ENCODE measurements at places on chromosomes 6 and 20.

DNA sequence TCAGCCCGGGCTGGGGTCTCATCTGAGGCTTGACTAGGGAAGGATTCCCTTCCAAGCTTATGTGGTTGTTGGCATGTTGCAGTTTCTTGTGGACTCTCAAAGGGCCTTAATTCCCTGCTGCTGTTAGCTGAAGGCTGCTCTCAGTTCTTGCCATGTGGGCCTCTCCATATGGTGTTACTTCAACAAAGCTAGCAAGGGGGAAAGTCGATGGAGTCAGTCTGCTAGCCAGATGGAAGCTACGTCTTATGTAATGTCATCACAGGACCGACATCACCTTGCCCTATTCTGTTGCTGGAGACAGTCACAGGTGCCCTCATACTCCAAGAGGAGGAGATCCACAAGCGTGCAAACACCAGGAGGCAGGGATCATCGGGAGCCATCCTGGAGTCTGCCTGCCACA lies 43.3 kb upstream of the ARMC2 start:
- DNase-seq: no peak

GRCh38 chr20:990293-990959 lies 11.7 kb downstream of the RSPO4 start:
- DNase-seq: no peak

- DNase-seq: no peak
Measured at GRCh38 chr20:10047427-10047826, 12.6 kb downstream of the ANKEF1 start.

DNA sequence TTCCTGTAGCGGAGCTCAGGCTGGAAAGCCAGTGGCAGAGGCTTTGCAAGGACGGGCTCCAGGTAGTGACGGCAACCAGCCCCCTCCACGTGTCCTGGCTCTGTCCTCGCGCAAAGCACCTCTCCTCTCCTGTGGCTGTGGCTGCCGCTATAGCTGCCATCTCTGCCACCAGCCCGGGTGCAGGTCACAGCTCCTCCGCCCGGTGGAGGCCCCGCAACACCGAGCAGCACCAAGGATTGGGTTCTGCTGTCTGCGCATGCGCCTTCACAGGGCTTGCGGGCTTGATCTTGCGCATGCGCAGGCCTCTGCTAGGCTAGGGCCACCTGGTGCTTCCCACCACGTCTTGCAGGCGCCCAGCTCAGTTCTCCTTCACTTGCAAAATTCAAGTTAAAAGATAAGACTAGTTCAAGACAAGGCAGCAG lies 625.4 kb downstream of the QKI start:
- no peak for DNase-seq

GRCh38 chr20:9551808-9552550 lies 37.6 kb downstream of the LAMP5 start:
- DNase-seq: no peak

- DNase-seq: no peak
Measured at GRCh38 chr6:41503827-41504465, 42.2 kb upstream of the FOXP4 start.

DNA sequence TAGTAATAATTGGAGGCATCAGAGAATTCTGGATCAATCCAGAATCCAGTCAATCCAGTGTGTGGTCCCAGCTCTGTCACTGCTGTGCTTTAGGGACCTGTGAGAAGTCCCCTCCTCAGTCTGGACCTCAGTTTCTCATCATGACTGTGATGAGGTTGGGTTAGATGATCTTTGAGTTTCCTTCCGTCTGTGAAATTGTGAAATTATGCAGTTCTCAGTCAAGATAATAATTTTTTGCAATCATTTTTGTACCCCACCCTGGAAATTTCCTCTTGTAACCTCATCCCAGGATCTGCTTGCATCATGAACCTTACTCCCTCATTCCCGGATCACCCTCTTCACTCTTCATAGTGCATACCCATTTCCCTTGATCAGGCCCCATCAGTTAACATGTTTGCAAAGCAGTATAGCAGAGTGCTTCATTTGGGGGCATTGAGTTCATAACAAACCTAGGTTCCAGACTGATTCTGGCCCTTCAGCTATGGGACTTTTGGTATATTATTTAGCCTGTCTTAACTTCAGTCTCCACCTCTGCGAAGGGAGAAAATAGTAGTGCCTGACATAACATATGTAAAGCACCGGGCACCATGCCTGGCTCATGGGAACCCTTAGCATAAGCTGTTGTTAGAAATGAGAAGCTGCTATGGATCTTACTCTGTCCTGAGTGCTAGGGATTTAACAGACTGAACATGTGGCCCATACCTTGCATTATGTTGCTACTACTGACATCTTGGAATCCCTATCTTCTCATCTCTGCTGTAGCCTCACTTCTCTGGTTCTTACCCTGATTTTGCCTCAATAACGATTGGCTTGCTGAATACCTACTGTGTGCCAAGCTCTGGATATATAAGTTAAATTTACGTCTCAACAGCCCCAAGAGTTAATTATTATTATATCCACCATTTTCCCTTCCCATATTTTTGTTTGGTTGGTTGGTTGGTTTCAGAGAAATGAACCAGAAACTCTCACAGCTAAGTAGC lies 1.3 kb downstream of the ZNF76 start:
- no peak for DNase-seq

DNA sequence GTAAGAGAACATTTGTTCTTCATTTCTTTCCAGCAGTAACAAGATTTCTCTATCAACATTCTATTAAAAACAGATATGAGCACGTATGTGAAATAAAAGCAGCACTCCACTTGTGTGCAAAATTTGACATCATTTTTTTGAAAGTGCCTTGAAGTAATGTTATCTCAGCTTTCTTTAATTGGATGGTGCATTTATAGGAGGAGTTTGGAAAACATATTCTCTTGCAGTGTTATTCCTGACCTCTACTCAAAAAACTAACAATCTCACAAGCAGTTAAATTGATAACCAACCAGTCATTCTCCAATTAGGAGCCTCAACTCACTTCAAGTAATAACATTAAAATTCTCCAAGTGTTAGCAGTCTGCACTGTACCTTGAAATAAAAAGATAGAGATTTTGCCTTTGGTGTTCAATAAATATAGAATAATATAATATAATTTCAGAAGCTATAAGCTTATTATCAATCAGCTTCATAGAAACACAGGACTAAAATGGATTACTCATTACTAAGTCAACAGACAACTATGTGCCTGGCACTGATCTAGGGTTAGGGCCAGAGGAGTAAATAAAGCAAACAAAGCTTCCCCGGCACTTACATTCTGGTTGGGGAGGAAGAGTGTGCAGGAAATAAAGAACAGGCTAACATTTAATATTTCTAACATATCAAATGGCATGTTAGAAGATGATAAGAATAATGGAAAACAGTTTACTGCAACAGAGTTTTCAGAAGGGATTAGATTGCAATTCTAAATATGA lies 149.0 kb upstream of the SGK1 start:
- no peak for DNase-seq

DNA sequence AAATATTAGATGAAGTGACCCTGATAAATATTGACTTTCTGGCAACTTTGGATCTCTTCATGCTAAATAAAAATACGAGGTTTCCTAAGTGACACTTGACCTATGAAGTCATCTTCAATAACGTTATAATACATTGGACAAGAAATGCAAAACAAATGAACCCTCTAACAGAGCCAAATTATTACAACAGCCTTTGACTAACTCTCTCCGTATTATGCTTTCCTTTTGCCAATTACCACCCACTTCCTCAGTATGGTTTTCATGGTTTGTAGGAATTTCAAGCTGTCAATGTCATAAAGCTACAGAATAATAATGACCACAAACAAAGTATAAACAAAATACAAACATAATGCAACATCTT lies 210.5 kb downstream of the MOXD1 start:
- DNase-seq: no peak

GRCh38 chr20:46088409-46089166 lies 1.2 kb downstream of the NCOA5 start:
- no peak for DNase-seq

DNA sequence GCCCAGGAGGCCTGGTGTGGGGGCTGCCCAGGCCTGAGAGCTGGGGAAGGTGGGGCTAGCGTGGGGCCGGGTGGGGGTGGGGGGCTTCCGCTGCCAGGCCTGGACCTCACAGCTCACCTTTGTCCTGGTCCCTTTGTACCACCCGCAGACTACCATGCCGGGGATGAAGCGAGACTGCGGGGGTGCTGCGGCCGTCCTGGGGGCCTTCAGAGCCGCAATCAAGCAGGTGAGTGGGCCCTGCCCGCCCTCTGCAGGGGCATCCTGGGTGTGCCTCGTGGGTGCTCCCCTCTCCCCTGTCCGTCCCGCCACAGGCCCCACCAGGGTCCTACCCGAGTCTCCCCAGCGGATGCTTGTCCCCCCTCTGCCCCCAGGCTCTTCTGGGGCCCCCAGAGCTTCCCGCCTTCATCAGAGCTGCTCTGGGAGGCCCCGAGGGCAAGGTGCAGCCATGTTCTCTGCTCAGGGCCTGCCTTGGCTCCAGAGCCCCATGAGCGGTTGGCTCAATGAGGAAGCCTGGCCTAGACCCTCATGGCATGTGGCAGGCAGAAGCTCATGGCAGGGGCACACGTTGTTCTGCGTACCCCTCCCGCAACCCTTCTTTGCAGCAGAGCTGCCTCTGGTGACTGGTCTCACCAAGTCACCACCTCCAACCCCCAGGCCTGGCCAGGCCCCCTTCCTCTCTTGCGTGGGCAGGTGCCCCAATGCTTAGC lies 14.5 kb downstream of the NPEPL1 start:
- DNase-seq: no peak

GRCh38 chr6:107625264-107625663 lies 135.3 kb downstream of the SOBP start:
- DNase-seq: no peak

DNA sequence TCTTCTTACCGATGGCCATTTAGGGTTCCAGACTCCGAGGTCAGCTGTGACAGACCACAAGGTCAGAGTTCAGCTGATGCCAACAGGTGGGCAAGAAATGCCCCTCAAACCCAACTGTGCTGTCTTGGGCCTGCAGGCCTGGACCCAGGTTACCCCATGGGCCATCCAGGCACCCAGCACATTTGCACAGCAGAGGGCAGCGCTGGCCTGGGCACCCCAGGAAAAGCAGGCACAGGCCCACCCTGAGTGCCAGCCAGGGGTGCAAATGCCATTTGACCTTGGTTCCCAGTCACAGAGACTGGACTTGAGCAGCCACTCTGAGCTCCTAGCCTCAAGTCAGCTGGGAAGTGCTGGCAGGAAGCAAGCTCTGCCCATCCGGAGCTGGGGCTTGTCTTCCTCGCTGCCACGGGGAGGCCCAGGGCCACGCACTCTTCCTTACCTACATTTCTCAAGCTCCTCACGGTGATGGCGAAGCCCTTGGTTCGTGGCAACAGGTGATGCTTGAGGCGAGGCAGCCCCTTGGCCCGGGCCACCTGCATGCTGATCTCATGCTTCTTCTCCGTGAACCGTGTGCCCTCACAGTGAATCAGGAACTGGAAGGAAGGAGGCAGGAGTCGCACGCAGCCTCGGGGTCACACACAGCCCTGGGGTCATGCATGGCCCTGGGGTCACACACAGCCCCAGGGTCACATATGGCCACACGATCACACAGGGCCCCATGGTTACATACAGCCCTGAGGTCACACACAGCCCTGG lies 120.8 kb downstream of the AGPAT4 start:
- DNase-seq: no peak

DNA sequence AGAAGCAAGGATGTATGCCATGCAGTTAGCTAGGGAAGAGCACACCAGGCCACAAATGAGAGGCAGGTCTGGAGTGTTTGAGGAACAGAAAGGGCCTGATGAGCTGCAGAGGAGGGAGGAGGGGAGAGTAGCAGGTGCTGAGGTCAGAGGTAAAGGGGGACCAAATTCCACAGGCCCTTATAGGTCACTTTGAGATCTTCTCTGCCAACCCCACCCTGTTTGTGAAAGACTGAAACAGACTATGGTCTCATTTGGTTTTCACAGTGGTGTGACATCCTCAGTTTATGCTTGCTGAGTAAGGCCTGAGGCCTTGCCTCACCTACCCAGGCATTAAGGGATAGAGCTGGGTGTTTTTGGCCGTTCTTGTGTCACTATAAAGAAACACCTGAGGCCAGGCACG lies 187.7 kb upstream of the MYLIP start:
- no peak for DNase-seq

DNA sequence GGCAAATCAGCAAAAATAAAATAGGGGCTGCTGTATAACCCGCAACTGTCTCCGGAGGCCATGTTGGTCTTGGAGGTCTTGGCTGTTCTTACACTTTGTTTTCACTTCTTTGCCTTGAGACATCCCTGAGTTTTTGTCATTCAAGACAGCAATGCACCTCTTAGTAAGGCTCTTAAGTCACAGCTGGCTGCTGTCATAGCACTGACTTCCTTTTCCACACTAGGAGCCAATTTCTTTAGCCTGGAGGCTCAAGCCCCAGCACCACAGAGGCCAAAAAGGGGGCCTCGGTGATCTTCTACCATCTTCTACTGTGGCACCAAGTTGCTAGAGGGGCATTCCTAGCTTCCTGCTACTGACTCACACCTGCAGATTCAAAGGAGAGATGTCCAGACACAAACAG lies 536.3 kb downstream of the CDH26 start:
- no peak for DNase-seq

DNA sequence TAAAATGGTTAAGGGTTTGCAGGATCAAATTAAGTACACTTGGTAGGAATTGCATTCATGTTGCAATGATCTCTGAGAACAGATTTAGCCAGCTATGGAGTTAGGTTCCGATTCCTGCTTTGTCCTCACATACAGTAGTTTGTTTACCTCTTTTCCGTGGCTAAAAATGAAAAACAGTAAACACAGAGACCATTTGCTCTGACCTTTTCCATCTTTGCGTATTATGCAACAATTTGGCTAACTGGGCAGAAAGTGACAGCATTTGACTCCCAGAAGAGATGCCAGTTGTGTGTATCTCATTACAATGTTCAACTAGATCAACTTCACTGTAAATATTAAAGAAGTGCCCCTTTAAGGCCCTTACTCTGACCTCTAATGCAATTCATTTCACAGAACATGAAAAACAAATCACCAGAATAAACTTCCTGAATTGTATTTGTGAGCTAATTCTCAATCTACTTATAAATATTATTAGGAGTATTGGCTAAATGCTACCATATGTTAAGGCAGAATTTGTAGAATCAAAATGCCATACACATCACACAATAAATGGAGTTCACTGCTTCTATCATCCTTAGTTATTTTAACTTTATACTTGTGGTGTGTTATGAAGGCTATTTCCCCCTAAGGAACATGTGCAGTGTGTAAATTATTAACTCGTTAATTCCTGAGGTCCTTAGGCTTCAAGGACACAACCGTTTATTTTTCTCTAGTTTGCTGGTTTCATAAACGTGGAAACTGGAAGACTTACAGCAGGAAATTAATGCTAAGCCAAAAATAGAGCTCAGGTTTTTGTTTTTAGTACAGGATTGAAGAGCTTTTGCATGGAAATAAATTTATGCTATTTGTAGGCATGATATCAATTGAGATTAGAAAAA lies 380.7 kb upstream of the CITED2 start:
- no peak for DNase-seq

GRCh38 chr6:157607317-157608109 lies 215.5 kb upstream of the SNX9 start:
- DNase-seq: no peak

DNA sequence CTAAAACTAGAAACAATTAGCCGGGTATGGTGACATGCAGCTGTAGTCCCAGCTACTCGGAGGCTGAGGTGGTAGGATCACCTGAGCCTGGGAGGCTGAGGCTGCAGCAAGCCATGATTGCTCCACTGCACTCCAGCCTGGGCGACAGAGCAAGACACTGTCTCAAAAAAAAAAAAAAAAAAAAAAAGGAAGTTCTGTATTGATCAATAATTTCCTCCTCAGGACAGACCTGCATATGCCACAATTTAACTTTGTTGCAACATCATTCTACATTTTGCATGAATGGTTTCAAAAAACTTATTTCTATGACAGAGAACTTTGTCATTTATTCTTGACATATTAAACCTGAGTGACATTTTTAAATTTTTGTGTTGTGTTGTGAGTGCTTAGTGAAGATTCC lies 5.5 kb downstream of the DNAJC5 start:
- no peak for DNase-seq

GRCh38 chr6:163457637-163458561 lies 43.4 kb downstream of the QKI start:
- no peak for DNase-seq
